K562 (cell line): ENCODE measurements at places on chromosomes 6 and 20.
A peak's percentile ranks its signal among the peaks of the same experiment; 100 is the strongest.

DNA sequence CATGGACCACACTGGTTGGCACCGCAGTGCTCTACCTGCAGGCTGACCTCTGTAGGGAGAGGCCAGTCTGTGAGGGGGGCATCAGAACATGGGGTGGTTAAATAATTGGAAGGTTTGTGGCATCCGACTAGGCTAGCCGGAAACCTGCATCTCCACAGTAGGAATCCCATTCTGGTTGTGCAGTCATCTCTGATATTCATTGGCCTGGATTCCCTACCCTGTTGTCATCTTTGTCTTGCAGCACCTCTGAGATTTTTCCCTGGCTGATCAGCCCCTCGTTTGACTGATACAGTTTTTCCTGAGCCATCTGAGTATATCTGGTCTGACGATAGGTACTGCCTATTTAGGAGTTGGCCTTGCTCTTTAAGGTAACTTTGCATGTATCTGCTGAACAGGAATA is 259.4 kb downstream of the TMEM242 start:
- no peak for DNase-seq

DNA sequence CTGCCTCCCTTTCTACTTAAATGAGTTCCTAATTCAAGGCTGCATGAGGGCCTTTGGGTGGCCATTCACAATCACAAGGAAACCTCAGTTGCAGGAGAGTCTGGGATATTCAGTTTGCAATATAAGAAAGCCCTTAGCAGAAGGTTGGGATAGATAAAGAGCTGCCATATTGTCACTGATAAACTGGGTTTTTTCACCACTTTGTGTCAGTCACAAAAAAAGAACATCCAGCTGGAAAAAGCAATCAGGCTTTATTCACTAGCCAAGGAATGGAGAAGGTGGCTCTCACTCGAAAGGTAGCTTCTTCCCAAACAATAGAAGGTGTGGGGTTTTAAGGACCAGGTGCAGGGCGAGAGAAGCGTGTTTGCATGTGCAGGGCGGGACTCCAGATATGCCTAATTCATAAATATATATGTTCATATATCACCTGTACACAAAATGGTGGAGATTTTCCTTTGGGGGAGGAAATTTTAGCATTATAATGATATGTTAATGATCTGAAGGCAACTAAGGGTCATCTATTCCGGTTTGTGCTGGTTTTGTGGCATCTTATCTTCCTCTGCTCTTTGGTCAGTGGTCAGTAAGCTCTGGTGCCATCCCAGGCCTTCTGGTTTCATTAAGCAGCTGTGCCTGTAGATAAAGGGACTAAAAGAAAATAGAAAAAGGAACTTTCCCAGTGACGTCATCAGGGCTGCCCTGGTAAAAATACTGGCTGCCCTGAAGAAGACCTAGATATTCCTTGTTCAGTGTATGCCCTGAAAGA is 97.1 kb upstream of the IYD start:
- DNase-seq = peak; percentile 95

DNA sequence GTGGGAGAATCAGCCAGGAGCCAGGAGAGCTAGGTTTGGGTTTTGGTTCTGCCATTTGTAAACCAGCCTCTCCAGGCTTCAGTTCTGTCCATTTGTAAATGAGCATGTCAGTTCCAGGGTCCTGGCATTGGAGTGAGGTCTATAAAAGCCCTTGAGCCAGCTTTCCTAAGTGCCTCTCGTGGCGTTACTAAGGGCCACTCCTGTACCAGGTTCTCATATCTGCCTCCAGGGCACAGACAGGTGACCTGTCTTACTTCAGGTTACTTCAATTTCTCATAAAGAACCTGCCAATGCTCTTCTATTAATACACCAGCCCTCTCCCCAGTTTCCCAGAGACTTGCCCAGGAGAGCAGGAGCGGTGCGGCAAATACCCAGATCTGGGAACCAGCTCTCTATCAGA is 101.9 kb downstream of the VEGFA start:
- DNase-seq = no peak

DNA sequence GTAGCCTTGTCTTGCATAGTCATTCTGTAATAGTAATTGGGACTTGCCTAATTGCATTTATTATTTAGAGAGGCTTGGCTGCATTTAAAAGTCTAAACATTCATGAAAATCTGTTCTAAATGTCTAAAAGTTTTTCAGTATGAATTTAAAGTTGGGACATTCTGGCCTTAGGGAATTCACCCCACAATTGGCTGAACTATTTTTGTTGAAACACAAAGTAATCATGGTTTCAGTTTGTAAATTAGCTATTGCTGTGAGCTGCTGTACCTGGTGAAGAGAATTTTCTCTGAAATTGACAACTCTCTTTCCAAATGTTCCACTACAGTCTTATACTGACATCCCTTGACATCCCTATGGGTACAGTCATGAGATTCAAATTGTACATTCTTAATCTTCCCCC is 253.0 kb downstream of the FARS2 start:
- DNase-seq = no peak

GRCh38 chr20:52256454-52256853 is 64.9 kb upstream of the ZFP64 start:
- no peak for DNase-seq

- no peak for DNase-seq
These were observed 728.3 kb upstream of the EYS start for GRCh38 chr6:66435321-66435720.

- DNase-seq = no peak
These were observed 20.2 kb downstream of the KCNK15 start for GRCh38 chr20:44765701-44766347.

DNA sequence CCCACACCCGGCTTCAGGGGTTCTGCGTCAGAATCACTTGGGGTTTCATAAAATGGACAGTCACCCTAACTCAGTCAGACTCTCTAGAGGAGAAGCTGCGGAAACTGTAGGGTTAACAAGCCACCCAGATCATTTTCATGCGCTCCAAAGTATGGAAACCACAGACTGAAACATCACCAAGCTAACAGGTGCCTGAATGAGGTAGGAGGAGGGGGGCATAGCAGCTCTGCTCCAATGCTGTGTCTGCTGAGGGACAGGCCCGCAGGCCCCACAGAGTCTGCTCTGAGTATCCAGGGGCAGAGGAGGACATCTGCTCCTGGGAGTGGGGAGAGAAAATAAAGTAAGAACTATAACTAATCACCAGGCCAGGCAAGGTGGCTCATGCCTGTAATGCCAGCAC is 97.1 kb upstream of the AKAP12 start:
- no peak for DNase-seq

DNA sequence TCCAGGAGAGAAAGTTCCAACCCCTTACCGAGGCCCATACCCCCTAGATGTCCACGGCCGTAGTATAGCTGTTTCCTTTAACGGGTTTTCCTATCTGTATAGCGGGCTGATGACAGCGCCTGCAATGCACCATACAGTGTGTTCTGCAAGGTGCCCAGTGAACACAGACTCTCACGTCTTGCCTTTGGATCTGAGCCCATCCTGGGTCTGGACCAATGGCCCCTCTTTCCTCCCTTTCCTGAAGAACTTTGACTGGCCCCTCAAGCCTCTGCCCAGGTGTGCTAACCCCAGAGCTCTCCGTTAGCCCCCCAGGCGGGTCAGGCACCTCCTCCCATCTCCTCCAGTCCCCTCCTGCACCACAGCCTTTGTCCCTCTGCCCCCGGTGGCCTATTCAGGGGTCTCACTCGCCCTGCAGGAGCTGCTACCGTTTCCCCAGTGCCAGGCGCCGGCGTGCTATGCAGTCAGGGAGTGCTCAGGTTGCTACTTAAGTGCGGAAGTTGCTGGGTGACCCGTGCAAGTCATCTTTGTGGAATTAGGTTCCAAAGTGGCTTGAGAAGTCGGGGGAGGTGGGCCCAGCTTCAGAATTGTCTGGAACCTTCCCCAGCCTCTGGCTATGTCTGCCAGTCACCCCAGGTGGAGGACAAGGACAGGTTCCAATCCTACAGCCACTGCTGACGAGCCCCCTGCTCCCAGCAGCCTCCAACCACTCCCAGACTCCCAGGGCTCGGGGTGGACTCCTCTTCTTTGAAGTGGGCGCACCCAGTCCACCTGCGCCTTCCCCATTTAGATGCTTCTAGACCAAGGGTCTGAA is 35.0 kb upstream of the ZBP1 start:
- no peak for DNase-seq

DNA sequence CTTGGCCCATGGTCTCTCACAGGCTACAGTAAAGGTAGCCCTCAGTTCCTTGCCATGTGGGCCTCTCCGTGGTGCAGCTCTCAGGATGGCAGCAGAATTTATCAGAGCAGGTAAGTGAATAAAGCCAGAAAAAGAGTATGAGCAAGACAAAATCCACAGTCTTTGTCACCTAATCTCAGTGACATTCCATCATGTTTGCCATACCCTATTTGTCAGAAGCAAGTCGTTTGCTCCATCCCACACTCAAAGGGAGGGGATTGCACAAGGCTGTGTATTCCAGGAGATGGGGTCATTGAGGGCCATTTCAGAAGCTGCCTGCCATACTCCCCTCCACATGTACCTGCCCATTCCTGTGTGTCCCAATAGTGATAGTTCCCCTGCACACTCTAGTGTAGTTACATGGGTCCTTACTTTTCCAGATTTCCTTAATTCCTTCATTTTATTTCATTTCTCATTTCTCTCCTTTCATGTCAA is 24.2 kb downstream of the ISM1 start:
- no peak for DNase-seq

GRCh38 chr6:41625442-41625841 is 12.8 kb upstream of the MDFI start:
- no peak for DNase-seq

- DNase-seq = peak; percentile 93
These were observed 109.8 kb downstream of the HFE start for GRCh38 chr6:26196846-26197635.

- DNase-seq = no peak
These were observed 78.2 kb upstream of the TBX18 start for GRCh38 chr6:84842525-84843166.

- DNase-seq = no peak
These were observed 145.7 kb downstream of the BMP5 start for GRCh38 chr6:55729665-55730064.

DNA sequence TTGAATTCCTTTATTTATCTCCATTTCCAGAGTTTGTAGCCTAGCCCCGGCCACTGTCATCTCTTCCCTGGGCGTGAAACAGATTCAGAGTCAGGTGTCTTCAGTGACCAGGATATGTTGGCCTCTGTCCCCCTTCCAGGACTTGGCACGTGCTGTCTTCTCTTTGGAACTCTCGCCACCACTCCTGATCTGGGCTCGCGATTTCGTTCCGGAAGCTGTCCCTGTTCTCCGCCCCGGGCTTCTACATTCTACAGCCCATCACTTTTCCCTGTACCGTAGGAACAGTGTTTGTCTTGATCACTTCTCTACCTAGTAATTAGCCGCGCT is 739 bp downstream of the GSS start:
- DNase-seq = peak; percentile 56

GRCh38 chr20:5658912-5659345 is 91.3 kb upstream of the SHLD1 start:
- no peak for DNase-seq

GRCh38 chr20:35003211-35004031 is 47.8 kb downstream of the MYH7B start:
- no peak for DNase-seq

DNA sequence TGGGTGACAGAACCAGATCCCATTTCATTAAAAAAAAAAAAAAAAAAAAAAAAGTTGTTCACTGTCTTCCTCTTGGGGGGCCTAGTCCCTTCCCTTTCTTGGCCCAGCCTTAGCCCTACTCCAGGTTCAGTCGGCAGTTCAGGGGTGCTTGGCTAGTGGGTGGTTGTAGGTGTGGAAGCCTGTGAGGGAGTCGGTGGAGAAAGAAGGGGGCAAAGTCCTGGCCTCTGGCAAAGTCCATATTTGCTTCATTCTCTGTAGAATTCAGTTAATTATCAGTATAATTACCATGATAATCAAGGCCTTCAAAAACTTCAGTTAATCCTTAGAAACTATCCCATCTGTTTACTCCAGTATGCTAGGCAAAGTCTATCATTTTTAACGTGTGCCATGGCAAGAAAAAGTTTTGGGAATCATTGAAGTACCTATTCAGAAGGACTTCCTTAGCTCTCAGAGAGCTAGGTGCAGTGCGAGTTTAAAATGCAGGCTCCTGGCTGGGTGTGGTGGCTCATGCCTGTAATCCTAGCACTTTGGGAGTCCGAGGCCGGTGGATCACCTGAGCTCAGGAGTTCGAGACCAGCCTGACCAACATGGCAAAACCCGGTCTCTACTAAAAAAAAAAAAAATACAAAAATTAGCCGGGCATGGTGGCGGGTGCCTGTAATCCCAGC is 205.7 kb upstream of the ARG1 start:
- no peak for DNase-seq

GRCh38 chr20:51752343-51752951 is 15.7 kb downstream of the ATP9A start:
- no peak for DNase-seq

DNA sequence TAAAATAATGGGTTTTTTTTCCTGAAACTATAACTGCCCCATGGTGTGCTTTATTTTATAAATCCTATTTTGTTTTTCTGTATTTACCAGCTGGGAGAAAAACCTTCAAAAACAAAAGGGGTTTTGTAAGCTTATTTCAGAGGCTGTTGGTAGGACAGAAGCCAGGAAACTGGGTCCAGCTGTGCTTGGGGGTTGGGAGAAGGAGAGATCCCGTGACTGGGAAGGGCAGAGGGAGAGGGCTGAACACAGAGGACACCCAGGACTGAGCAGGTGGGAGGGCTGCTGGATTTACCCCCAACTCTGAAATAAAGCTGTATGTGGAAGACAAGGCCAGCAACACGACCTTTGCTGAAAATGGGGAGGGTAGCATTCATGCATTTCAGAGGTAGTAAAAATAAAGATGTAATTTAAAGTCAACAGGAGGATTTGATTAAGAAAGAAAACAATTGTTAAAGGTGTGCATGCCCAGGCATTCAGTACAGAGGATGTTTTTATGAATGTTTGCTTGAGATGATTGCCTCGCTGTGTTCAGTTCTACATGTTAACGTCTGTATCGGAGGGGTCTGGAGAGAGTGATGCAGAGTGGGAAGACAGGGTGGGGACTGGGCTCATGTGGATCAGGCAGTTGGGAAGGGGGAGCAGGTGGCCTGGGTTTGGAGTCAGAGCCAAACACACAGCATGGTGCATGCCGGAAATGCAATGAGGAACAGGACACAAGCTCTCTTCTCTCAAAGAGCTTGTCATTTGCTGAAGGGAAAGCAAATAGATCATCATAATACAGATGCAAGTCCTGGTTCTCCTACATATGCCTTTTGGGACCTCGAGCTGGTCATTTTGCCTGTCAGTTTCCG is 21.4 kb downstream of the ARFGEF3 start:
- DNase-seq = no peak

DNA sequence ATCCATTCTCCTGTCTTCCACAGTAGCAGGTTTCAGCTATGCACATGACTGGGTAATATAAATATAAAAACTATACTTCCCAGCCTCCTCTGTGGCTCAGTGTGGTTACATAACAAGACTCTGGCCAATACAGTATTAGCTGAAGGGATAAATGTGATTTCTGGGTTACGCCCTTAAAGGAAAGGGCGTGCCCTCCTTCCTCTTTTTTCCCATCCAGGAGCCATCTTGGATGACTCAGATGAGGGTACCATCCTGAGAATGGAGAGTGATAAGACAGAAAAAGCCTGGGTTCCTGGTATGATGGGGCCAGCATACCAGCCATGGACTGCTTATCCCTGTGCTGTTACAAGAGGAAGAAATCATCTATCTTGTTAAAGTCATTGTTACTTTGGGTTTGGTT is 123.3 kb downstream of the NFATC2 start:
- DNase-seq = no peak
